ENCODE measurements at places on chromosomes 5 and 9.

DNA sequence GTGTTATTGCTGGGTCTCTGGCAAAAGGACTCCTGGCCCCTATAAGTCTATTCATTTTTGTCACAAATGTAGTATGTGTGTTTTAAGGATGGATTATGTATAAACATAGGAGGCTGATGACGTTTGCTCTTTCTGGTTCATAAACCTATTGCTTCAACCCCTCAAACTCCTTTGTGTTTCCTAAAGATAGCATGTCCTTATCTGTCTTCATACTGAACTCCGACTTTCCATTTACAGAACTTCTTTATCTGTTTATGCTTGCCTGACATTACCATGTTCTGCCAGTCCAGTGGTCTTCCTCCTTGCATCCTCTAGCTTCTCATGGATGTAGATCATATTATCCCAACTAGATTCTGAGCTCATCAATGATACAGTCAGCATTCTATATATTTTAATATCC lies 46.1 kb downstream of the ARHGEF28 start:
- no peak for DNase-seq

- DNase-seq = no peak
These were observed 1.8 kb downstream of the UBAP2 start for GRCh38 chr9:34046784-34047379.

GRCh38 chr5:95754545-95754944 lies 23.4 kb downstream of the RHOBTB3 start:
- DNase-seq = no peak

GRCh38 chr5:172110260-172110815 lies 77.7 kb downstream of the STK10 start:
- no peak for DNase-seq

GRCh38 chr5:110536120-110537115 lies 190.1 kb downstream of the TMEM232 start:
- DNase-seq = no peak
